ENCODE measurements at places on chromosomes 2 and 18. TPM values are rescaled to one million over a fixed set of nuclear protein-coding genes. Genes with fewer than 3 reads are reported as not detected.

DNA sequence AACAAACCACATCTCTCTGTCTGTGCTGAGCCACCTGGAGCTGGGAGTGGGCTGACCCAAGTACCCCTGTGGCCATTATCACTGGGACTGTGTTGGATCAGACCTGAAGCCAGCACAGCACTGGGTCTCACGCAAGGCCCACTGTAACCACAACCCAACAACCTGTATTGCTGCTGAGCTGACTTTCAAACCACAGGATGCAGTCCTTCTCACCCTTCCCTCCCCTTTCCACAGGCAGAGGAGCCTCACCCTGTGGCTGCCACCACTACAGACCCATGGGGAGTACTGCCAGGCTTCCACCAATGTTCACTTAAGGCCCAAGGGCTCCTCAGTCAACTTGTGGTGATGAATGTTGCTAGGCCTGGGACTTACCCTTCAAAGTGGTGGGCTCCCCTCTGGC lies 135.7 kb downstream of the DIS3L2 start:
- no peak for DNase-seq

DNA sequence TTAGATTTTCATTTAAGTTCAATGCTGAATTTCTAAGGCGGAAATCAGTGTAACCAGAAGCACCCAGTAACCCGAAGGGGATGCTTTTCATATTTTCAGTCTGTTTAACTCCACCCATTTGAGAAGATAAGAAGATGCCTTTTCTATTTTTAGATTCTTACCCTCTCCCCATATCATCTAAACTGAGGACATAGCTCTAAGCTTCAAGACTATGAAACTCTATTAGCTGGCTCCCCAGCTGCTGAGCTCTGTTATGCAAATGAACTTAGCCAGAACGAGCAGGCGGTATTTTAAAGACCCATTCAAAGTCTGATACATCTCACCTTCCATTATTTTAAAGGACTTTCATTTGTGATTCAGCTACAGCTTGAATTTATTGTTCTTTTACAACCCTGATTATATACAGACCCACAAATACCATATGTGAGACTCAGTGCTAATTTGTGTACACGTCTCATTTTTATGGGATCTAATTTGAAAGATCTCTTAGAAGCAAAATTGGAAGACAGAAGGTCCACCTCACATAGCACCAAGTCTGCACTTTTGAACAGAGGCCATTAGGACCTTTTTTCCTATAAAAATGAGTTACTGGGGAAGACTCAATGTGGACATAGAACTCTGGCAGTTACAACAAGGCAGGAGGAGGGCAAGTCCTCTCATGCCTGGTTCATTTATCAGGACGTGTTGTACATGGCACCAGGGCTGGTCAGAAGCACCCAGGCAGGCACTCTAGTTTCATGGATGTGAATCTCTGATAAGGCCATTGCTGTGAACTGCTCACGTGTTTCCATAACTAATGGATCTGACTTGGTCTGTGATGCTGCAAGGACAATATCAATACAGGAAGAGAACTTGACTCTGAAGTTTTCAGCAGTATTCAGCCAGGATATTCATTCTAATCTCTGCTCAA lies 16.3 kb downstream of the CDC42EP3 start:
- no peak for DNase-seq

DNA sequence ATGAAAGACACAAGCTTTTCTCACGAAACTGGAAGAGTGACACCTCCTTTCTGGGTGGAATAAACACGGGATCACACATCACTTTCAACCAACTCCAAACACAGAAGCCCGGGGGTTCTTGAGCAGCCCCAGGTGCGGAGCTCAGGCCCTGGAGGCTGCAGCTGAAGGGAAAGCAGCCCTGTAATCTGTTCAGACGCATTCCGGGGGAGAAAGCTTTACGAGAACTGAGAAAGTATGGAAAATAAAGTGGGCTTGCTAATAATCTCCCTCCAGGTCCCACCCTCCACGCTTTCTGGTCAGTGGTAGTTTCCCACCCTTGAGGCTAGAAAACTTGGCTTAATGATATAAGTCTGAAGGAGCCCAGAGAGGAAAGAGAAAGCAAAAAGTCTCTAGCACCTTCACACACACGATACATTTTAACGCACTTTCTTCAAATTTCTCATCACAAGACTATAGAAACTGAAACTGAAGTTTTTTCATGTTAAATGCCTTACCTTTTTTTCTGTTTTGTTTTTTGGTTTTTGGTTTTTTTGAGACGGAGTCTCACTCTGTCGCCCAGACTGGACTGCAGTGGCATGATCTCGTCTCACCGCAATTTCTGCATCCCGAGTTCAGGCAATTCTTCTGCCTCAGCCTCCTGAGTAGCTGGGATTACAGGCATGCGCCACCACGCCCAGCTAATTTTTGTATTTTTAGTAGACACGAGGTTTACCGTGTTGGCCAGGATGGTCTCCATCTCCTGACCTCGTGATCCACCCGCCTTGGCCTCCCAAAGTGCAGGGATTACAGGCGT lies 141.3 kb downstream of the AFF3 start:
- DNase-seq, result peak; percentile 11

LRRFIP1 gene
- total RNA-seq, result 114 TPM

BOLA3 gene
- 19.0 TPM for total RNA-seq

DNA sequence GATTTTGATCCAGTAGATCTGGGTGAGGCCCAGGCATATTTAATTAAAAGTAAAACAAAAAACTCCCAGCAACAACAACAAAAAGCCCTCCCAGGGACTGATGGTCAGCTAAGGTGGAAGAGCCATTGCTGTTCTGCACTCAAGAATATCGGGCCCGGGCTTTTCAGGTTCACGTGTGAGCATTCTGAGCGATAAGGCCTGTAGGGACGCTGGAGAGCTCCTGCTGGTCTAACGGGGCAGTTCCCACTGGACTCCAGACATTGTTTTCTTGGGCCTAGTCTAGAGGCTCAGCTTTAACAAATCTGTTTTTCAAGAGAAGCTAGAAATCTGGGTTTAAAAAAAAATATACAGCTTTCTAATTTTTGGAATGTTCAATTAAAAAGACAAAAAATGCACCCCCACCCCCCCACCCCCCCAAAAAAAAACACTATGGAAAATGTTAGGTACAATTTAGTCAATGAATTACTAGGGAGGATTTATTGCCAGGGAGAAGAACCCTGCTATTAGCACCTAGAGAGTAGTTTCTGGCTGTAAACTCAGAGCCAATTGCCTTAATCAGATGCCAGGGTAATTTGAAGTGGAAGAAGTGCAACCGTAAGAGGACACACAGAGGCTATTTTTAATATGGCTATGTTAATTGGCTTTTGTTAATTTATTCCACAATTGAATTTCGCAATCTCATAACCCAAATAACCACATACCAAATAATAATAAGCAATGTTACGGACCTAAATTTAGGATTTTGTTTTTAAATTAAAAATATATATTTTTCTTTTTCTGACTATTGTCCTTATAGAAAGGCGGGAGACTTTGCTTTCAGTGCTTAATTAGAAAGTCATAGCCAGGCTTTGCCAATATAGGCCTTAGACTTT lies 78.9 kb downstream of the MAP4K4 start:
- DNase-seq, result no peak

GRCh38 chr18:30544141-30544540 lies 498.4 kb downstream of the DSC3 start:
- DNase-seq, result no peak

GRCh38 chr18:23956483-23956882 lies 58.1 kb upstream of the TTC39C start:
- no peak for DNase-seq

LHCGR gene
- not detected for total RNA-seq

DNA sequence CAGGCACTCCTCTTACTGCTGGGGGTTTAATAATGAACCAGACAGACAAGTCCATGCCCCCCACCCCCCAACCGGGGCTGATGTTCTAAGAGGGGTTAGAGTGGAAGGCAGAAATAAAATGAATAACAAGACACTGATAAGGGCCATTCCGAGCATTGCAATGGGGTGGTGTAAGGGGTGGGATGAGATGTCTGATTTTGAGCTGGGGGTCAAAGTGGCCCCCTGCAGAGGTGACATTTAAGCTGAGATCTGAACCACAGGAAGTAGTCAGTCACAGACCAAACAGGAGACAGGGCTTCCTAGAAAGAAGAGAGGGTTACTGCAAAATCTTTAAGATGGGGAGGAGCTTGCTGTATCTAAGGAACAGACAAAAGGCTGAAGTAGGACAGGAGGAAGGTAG lies 180.6 kb upstream of the SH3BP4 start:
- DNase-seq, result no peak

- no peak for DNase-seq
These were observed 82.5 kb downstream of the TMEM247 start for GRCh38 chr2:46561731-46562450.

DNA sequence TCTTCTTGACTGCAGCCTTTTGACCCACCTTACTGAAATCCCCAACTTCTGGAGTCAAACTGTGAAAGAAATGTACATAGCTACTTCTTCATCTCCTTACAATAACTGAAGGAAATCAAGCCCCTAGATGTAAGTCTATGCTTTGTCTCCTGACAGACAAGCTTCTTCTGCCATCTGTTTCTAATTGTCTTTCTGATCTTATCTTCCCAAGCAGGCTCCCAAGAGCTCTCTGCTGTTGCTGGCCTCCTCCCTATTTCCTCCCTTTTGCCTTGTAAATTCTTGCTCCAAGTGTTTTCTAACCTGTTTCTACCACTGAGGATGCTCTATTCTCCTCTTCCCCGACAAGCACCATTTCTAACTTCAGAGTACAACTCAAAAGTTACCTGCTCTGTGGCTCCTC lies 77.4 kb upstream of the OSR1 start:
- no peak for DNase-seq

DNA sequence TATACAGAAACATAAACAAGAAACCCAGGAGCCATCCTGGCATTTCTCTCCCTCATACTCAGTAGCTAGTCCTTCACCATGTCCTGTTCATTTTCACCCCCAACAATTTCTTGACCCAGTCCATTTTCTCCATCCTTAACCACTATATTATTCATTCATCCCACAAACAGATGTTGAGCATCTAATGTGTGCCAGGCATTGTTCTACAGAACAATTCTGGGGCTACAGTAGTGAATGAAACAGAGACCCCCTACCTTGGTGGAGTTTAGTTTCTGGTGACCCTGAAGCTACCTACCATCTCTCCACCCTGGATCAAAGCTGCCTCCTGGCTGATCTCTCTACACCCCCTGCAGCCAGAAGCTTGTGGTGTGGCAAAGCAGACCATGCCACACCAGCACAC lies 27.5 kb upstream of the BZW1 start:
- no peak for DNase-seq

Data from CD4-positive, alpha-beta memory T cell (primary cell).